NCI-H2029 (cell line): ENCODE measurements at places on chromosomes 13 and 19.

DNA sequence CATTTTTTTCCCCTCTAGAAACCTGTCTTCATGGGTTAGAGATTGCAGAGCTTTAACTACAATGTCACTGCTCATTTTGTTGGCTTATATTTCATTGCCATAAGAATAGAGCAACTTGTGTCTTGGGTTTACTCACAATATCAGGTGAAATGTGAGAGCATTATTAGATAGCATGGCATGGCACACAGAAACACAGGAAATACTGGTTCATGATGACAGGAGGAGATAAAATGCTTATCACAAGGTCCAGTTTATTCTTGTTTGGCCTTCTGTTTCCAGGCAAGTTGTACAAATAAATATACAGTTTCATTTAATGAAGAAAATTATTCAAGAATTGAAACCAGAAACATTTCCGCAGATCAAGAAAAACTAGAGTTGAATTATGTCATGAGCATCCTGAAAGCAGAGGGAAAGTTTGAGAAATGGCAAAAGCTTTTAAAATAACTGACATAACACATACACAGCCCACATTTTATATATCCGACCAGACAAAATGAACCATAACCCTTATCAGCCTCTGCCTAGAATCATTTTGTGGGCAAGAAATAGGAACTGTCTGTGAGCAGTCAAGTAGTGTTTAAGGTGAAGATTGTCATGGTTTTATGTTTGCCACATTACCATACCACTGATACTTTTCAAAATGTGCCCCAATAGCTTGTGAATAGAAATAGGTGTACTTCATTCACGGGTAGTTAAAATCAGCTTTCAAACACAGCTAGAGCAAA, 297.9 kb upstream of the ARGLU1 start:
- no peak for DNase-seq

DNA sequence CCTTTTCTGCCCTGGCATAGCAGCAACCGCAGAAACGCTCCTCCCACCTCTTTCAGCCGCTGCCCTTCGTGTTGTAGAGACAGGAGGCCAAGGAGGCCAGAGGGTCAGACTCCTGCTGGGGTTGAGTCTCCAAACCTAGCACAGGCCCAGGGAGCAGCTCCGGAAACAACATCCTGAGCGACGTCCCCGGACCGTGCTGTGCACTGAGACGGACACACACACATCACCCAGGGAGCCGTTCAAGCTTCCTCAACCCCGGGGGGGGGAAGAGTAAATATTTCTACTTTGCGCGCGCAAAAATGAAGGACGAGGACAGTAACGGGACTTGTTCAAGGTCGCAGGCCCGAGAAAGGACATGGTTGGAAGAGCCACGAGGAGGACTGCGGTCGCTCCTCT, 657 bp downstream of the ZNF550 start:
- no peak for DNase-seq

GRCh38 chr19:42201489-42202289, 15.8 kb downstream of the DEDD2 start:
- no peak for DNase-seq

GRCh38 chr19:51760697-51761356, at the start of gene FPR2:
Gene FPR2, plus strand, starts transcription at chr19:51761180. Its CDS starts 7,479 bp downstream, at chr19:51768659.
- no peak for DNase-seq

DNA sequence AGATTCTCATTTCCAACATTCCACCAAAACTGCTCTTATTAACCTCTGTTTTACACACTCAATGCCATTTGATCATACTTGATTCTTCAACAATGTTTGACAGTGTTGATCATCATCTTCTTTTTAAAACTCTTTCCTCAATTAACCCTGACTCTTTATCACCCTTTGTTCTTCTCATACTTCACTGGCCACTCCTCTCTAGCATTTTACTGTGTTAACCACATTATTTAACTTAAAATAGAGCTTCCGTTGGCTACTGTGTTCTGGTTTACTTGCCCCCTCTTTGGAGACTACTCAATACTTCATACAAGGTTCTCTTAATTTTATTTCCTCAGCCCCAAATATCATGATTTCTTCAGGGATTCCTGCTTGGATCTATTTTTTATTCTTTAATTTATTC, 121.1 kb upstream of the SPRY2 start:
- no peak for DNase-seq

GRCh38 chr13:30116379-30116778, 191.0 kb downstream of the KATNAL1 start:
- DNase-seq, result no peak

- no peak for DNase-seq
Measured at GRCh38 chr13:53017433-53017970, 11.1 kb upstream of the OLFM4 start.

GRCh38 chr19:14519860-14520407, 1.7 kb upstream of the DNAJB1 start:
- no peak for DNase-seq
